ENCODE measurements at places on chromosomes 4 and X.

GRCh38 chr4:109156356-109156755 is 146.1 kb downstream of the COL25A1 start:
- DNase-seq, result no peak

- DNase-seq, result no peak
Observed at GRCh38 chr4:104015680-104016079, 295.9 kb upstream of the TACR3 start.

DNA sequence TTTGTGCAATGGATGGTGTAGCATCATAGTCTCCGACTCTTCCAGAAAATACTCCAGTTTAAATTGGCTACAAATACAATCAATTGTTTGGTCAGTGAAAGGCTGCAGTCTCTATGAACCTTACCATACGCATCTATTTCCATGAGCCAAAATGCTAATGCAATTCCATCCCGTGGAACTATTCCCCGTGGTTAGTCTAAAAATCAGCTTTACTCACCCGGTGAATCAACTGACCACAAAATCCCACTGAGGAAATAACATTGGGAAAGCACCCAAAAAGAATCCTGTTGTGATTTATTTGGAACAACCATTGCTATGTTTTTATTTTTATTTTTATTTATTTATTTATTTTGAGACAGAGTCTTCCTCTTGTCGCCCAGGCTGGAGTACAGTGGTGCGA is 87.1 kb downstream of the DHX15 start:
- DNase-seq, result no peak

- no peak for DNase-seq
Observed at GRCh38 chr4:74516303-74516702, 71.4 kb downstream of the AREG start.

DNA sequence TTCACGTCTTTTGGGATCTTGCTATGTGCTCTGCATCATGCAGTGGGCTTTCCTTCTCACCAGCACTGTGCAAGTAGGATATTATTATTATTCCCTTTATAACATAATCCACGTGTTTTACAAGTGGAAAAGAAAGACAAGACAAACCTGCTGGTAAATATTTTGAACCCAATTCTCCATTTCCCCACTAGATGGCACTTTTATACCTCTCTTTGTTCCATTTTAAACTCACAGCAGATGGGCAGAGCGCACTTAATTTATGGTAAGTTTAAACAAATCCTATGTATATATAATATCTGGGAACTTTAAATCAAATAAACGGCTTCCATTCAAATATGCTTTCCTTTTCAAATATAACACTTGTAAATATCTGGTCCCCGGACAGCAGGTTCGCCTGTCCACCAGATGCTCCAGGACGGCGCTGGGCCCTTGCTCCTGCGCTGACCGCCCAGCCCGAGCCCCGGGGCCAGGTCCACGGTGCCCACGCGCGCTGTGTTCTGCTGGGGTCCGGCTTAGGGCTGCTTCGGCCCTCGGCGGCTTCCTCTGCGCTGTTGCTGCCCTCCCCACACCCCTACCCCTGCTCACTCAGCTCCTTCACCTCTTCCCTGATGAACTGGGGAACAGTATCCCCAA is 31.1 kb downstream of the F11 start:
- DNase-seq, result no peak

DNA sequence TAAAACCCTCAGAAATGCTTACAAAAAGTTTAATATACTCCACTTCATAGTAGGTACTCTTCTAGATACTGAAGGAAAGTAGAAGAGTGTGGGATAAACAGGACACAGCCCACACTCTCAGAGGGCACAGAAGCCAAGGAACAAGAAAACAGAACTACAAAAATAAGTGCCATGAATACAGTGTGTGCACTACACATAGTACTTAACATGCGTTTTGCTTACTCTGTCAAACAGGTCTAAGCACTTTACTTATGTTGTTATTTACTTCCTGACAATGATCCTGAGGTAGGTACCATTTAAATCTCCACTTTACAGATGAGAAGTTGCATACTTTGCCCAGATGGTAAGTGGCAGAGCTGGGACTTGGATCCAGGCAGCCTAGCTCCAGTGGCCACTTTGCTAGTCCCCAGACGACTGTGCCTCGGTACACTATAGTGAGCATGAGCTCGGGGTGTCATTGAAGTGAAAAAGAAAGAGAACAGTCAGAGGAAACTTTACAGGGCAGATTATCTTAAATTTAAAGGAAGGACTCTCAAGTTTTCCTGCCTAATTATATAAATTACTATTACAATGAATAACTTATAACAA is 120.3 kb downstream of the BANK1 start:
- no peak for DNase-seq

- DNase-seq, result no peak
Observed at GRCh38 chrX:49129427-49129826, 5.9 kb upstream of the GPKOW start.

DNA sequence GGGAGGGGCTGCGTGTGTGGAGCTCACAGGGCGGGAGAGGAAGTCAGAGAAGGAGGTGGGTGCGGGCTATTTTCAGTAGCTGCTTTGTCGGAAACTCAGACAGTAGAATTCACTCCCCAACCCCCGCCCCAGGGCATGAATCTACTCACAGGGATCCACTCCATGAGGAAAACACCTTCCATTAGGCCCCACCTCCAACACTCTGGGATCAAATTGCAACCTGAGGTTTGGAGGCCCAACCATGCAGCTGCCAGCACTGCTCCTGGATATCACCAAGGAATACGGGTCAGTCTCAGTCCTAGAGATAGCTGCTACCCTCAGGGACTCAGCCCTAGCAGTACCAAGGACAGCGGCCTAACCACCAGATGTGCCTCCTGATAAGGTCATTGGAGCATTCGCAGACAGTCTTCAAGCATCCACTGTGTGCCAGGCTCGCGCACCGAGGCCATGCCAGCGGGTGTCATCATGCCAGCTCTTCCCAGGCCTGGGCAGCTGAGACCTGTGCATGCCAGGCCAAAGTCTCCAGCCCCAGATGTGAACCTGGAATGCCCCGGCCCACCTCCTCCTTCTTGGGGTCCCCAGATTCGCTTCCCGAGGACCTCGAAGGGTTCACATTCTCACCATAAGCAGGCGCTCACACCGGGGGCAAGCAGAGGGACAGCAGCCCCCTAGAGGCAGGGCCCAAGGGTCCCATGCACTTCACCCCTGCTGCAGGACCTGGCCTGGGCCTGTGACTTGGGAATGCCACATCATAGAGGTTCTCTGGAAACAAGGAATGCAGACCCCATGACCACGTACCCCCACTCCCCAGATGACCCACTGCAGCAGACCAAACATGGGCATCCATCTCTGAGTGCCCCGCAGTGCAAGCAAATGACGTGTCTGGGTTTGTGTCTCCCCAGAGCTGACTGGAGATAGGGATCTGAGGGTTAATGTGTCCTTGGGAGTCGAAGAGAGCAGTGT is 102.3 kb downstream of the ADRA2C start:
- DNase-seq, result no peak

DNA sequence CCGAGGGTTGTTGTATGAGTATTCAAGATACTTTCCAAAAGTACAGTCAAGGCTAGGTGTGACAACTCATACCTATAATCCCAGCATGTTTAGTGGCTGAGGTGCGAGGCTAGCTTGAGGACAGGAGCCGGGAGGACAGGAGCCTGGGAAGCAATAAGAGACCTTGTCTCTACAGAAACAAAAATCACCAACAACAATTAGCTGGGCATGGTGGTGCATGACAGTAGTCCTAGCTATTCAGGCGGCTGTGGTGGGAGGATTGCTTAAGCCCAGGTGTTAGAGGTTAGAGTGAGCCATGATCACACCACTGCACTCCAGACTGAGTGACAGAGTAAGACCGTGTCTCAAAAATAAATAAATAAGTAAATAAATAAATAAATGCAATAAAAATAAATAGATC is 91.6 kb downstream of the TLL1 start:
- no peak for DNase-seq

- no peak for DNase-seq
Observed at GRCh38 chr4:73416423-73417087, 12.5 kb downstream of the ALB start.

GRCh38 chr4:54333657-54334056 is 104.6 kb downstream of the PDGFRA start:
- no peak for DNase-seq

Measured in stimulated activated CD4-positive, alpha-beta T cell treated with anti-CD3 and anti-CD28 coated beads, TNF-alpha, amount 100 ng/mL, for 24 hours (primary cell).